ENCODE measurements at places on chromosomes 3 and 15.

DNA sequence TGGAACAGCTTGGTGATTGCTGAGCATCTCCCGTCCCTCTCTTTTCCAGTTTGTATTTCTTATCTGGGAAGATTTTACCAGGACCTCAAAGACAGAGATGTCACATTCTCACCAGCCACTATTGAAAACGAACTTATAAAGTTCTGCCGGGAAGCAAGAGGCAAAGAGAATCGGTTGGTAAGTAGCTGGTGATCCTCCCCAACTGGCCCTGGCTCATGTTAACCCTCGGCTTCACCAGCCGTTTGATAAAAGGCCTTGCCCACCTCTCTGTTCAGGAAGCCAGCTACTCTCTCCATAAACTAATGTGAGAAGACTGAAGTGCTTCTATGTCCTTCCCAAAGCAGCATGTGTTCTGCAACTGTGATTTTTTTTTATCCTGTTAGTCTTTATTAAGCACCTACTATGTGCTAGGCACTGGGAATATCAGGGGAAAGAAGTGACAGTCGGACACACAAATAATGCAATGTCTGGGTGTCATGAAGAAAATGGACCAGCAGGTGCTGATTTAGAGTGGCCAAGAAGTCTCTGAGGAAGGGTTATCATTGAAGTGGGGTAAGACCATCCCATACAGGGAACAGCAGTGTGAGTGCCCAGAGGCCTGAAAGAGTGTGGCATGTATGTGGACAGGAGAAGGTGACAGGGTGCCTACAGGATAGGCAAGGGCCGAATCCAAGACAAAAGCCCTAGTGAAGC lies 1.2 kb downstream of the MANF start:
- no peak for DNase-seq

GRCh38 chr3:38247366-38248035 lies 18.1 kb upstream of the SLC22A13 start:
- no peak for DNase-seq

GRCh38 chr3:193010191-193010590 lies 92.5 kb upstream of the MB21D2 start:
- DNase-seq, result no peak

DNA sequence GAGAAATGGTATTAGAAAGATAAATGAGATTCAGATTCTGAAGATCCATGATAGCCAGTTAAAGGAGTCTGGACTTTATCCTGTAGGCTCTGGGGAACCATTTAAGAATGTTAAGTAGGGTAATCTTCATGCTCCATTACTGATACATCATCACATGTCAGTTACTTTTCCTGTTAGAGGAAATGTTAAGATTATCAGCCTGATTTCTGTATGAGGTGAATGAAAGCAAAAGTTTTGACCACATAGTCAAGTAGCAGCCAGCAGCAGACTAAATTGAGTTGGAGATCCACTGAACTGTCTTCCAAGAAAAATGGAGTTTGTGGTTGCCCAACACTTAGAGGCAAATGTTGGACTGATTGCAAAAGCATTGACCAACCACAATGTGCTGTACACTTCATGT lies 4.7 kb upstream of the COPB2 start:
- DNase-seq, result no peak

DNA sequence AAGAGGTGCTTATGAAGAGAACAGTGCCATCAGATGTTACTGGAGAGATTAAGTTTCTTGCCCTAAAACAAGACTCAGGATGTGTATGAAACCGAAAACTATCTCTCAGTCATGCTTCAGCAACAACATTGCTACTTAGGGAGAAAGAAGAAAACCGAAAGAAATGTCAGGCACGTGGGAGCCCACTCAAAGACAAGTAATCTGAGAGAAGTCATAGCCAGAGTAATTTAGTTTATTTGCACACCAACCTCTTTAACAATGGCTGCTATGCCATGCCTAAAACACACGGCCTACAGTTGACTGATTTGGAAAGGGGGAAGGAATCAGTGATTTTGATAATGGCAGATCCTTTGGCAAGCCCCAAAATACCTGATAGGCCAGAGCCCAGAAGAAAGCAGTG lies 162.9 kb downstream of the TIGIT start:
- DNase-seq, result no peak

DNA sequence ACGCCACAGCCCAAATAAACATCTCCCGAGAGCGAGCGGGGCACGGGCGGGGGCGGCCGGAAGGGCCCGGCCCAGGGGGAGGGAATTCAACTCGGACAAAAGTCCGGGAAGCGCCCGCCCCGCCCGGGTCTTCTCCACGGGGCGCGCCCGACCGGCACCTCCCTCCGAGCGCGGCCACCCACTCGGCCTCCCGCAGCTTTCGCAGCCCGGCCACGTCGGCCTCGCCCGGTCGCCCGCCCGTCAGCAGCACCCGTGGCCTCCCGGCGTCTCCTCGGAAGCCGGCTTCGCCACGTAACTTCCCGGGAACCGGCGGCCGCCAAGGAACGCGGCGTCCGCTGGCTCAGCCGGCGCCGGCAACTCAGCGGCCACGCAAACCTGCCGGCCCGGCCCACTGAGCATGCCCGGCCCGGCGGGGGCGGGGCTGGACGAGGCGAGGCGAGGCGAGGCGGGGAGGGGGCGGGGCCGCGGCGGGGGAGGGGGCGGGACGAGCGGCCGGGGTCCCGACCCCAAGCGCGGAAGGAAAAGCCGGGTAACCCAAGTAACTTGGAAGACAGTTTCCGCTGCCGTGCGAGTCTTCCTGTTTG lies at the start of gene TJP1:
TSS of gene TJP1 (minus strand) at position 369 of the 584 bp plus-strand sequence. CDS start 440 bp downstream, outside the sequence.
- peak; percentile 57 for DNase-seq

GRCh38 chr3:81484520-81484919 lies 276.9 kb downstream of the GBE1 start:
- DNase-seq, result no peak

- no peak for DNase-seq
Measured at GRCh38 chr15:92510163-92510882, 116.6 kb downstream of the ST8SIA2 start.

GRCh38 chr3:72214066-72214951 lies 429.4 kb upstream of the PROK2 start:
- no peak for DNase-seq

DNA sequence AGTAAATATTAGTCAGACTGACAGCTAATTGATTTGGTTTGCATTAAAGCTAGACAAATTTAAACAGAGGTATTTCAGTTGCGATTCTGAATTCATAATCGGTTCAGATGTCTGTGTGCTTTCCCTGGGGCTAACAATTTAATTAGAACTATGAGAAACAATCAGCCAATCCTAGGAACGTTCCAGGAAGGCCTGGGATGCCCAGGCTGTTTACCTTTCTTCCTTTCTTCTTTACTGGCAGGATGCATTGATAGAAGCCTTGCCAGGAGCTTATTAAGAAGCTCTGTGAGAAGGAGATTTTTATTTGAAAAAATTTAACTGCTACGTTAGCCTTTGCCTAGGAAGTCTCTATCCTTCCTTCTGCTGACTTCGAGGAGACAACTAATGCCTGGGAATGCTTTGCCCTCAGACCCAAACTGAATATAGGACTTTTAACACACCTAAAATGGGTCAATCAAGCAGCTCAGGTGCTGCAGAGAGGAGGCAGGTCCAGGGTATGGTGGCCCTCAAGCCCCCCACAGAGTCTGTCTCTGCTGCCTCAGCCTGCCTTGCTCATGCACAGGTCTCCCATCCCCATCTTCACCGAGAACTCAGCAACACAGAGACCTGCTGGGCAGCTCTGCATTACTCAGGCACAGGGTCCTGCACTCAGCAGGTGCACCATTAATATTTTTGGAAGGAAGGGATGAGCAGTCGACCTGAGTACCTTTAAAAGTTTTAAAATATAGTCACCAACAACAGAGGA lies 48.5 kb downstream of the PCSK6 start:
- DNase-seq, result no peak

GRCh38 chr3:89925976-89926375 lies 818.6 kb downstream of the EPHA3 start:
- DNase-seq, result no peak

DNA sequence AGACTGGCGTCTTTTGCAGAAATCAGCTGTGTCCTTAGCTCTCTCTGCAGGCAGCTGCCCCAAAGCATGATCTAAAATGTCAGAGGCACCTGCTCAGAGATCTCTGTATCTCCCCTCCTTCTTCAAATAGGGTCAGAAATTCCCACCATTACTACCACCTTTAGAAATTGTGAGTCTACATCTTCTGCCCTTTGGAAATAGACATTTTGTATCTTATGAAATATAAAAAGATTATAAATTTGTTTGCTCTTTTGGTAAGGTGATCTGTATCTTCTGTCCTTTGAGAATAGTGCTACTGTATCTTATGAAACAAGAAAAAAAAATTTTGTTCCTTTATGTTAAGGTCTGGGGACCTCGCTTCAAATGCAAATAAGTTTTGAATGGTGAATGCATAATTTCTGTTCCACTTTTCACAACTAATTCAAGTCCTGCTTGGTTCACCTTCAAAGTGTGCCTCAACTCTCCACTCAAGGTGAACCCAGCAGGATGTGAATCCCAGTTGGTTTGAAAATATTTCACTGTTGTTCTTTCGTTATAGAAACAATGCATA lies 28.3 kb upstream of the GPD1L start:
- DNase-seq, result no peak

DNA sequence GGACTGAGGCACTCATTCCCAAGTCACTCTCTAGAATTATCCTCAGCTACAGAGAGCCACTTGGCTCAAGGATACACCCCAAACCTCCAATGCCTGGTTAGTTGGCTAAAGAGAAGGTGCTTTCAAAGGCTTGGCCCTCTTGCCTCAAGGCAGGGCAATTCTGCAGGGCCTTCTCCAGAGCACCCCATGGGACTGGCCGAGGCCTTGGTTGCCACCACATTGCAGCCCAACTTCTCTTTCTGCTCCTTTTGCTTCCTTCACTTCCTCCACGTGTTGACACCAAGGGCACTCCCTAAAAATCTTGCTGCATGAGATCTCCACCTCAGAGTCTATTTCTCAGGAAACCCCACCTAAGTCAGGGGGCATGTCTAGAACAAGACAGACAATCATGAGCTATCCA lies 36.7 kb downstream of the MEGF11 start:
- DNase-seq, result no peak

GRCh38 chr3:178551916-178552321 lies 15.7 kb downstream of the KCNMB2 start:
- no peak for DNase-seq

GRCh38 chr3:23496165-23496564 lies 293.0 kb downstream of the UBE2E2 start:
- no peak for DNase-seq

DNA sequence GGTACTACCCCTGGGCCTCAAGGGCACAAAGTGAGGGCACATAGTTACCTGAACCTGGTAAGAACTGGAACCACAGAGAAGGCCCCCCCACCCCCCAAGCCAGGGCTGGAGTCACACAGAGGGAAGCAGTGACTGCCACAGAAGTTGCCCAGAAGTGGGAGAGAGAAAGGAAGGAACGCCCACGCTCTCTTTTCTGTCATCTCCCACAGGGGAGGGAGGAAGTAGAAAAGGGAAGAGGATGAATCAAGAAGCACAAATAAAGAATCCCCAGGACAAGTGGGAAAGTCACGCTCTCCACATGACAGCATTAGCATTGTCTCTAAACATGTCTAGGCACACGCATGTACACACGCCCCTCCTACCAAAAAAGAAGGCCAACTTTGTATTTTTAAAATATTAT lies 114.7 kb upstream of the FRMD4B start:
- no peak for DNase-seq

- no peak for DNase-seq
Measured at GRCh38 chr3:147915057-147915456, 505.9 kb downstream of the ZIC1 start.

GRCh38 chr3:117454254-117454653 lies 744.7 kb downstream of the TUSC7 start:
- DNase-seq, result no peak

DNA sequence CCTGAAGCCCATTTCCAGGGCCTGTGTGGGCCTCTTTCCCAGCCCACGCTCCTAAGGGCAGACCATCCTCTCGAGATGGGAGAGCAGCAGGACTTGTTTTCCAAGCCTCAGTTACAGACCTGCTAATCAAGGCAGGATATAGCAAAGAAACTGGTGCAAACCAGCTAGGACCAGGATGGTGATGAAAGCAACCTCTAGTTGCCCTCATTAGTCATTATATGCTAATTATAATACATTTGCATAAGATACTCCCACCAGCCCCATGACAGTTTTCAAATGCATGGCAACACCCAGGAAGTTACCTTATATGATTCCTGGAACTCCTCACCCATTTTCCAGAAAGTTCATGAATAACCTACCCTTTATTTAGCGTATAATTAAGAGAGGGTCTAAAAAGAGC lies 34.4 kb upstream of the TRH start:
- no peak for DNase-seq

- DNase-seq, result no peak
Measured at GRCh38 chr3:6785726-6786125, 75.2 kb upstream of the GRM7 start.

- no peak for DNase-seq
Measured at GRCh38 chr15:92014281-92015030, 160.9 kb downstream of the SLCO3A1 start.

DNA sequence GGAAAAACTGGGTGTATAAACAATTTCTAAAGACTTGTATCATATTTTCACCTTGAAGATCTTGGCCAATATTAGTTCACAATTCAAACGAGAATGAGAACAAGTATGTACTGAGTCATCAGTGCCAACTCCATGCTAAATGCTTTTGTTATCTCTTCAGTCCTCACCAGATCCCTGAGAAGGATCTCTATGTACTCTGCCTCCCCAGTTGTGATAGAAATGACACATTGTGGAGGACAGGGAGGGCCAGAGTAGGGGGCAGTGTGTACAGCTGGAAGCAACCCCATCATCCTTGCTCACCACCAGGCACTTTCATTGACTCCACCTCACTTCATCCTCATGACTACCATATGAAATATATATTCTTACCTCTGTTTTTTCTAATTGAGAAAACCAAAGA lies 353.7 kb upstream of the SOX2 start:
- DNase-seq, result no peak

GRCh38 chr3:128282380-128283196 lies 129.3 kb downstream of the EEFSEC start:
- no peak for DNase-seq

- DNase-seq, result no peak
Measured at GRCh38 chr15:98292442-98293240, 332.1 kb downstream of the ARRDC4 start.

DNA sequence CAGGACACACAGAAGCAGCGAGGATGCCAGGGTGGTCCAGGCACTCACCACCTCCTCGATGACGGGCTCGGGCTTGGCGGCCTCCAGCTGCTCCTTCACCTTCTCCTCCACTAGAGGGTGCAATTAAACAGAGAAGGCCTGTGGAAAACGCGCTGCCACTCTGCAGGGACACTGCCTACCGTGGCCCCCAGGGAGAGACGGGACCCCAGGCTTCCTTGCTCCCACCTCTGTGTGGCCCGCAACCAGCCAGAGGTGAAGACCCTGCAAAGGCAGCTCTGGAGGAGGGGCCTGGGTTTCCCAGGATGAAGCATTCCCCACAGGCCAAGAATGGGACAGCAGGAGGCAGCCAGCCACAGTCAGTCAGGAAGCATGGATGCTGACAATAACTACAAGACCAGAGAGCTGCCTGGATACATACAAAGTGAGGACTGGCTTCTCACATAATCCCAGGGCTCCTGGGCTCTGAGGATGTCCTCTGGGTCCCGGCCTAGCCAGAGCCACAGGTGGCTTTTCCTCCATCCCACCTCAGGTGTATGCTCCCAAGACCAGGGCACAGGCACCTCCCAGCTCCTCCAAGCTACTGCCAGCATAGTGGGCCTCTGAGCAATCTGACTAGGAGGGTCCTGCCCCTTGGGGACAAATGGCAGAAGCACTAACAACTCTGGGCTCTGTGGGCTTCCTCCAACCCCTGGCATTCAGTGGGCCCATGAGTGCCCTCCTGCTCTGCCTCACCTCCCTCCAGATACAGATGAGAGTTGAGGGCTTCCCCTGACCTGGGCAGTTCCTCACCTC lies 46.2 kb downstream of the PTH1R start:
- DNase-seq, result no peak
